Stimulated activated CD8-positive, alpha-beta memory T cell treated with anti-CD3 and anti-CD28 coated beads, Interleukin-15, amount 100 ng/mL, for 1 hour (primary cell): ENCODE measurements at places on chromosomes 12 and 14.

- no peak for DNase-seq
Observed at GRCh38 chr12:70245458-70245857, 2.2 kb downstream of the CNOT2 start.

GRCh38 chr12:2451025-2451424, 343.7 kb upstream of the FKBP4 start:
- DNase-seq, result no peak

- no peak for DNase-seq
Observed at GRCh38 chr12:125061229-125061628, 4.0 kb upstream of the AACS start.

DNA sequence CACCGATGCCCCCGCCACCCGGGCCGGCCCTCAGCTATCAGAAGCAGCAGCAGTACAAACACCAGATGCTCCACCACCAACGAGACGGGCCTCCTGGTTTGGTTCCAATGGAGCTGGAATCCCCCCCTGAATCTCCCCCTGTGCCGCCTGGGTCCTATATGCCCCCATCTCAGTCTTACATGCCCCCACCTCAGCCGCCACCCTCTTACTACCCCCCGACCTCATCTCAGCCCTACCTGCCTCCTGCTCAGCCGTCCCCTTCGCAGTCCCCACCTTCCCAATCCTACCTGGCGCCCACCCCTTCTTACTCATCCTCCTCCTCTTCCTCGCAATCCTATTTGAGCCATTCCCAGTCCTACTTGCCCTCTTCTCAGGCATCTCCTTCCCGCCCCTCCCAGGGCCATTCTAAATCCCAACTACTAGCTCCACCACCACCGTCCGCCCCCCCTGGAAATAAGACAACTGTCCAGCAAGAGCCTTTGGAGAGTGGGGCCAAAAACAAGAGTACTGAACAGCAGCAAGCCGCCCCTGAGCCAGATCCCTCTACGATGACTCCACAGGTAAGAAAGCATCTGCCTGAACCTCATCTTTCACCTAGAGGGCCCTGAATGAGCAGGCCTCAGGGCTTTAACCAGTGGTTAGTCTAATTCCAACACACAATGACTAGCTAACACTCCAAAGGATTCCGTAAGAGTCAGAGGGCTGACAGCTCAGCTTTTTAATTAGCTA, 851 bp downstream of the YLPM1 start:
- DNase-seq, result no peak

DNA sequence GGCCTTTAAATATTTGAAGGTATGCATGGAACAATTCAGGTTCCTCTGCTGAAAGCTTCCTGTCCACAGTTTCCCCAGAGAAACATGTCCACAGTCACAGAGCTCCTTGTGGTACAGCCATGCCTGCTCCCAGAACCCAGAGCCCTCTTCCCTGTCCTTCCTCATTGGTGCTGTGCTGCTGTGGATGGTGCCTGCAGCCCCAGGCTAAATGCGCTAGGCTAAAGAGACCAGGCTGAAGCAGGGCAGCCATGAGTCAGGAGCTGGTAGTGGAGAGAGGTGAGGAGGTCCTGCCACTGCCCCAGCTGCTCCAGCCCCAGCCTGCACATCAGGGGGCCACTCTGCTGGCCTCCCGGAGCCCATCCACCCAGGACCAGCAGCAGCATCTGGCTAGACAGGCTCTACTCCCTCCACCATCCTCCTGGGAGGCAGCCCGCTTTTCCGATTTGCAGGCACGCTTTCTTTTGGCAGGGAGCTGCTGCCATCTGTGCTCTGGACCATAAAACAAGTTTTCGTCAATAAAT, 65.4 kb upstream of the DDX11 start:
- no peak for DNase-seq

- DNase-seq, result no peak
Observed at GRCh38 chr14:22668417-22668816, 24.3 kb upstream of the OR6J1 start.

DNA sequence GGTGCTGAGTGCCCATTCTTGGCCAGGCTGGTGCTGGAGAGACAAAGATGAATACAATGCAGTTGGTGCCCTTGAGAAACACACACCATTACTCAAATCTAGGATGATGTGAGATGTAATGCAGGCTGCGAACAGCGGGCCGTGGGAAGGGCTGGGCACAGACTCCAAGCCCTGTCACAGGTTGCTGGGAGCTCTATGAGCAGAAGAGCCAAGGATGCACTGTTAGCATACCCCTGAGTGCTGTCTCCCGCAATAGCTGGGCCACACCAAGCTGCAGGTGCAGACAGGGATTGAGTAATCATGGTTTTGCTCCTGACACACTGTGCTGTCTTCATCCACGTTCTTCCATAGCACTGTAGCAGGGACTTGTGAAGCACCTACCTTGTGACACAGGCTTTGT, 247.5 kb upstream of the CRY1 start:
- no peak for DNase-seq

GRCh38 chr12:91902860-91903683, 242.6 kb downstream of the BTG1 start:
- no peak for DNase-seq

DNA sequence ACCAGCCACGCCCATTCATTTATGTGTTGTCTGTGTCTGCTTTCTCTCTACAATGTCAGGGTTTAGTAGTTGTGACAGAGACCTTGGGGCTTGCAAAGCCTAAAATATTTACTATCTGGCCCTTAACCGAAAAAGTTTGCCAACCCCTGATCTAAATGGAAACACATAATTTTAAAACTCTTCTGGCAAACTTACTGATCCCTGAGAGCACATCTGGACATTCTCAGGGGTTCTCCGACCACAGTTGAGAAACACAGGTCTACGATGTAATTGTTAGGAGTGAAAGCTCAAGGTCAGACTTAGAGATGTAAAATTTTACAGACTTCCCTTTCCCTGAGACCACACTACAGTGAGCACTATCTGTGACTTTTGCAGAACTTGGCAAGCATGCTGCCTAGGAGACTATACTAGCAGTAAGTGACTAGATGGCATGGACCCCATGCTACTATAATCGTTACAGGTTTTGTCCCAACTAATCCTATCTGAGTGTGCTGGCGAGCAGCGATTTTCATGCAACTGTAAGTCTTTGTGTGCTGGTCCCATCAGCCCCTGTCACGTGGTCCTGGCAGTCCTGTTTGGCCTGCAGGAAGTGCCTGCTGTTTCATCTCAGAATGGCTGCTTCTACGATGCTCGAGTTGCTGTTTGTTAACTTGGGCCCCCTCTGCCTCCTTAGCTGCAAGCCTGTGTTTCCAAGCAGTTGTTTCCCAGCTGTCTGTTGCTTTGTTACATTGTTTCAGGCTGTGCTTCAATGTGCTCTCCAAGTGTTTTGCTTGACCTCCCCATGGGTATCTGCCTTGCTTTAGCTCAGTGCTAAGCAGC, 21.6 kb downstream of the TMTC2 start:
- DNase-seq, result no peak

DNA sequence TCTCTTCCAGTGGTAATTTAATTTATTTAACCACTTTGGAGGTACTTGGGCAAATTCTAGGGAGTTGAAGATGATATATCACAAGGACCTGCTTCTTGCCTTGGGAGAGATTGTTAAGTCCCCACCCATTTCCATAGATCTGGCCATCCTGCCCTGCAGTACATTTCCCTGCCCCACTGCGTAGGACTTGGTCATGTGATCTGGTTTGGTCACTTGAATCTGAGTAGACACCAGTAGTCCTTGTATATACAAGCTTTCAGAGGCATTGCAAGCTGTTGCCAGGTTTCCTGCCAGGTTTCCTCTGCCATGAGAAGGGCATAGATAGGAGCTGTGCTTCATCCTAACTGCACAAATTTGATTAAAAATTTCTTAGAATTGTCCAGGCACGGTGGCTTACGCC, 200.0 kb downstream of the ADAMTS20 start:
- no peak for DNase-seq

- no peak for DNase-seq
Observed at GRCh38 chr12:15488481-15488880, 166.2 kb downstream of the PTPRO start.

DNA sequence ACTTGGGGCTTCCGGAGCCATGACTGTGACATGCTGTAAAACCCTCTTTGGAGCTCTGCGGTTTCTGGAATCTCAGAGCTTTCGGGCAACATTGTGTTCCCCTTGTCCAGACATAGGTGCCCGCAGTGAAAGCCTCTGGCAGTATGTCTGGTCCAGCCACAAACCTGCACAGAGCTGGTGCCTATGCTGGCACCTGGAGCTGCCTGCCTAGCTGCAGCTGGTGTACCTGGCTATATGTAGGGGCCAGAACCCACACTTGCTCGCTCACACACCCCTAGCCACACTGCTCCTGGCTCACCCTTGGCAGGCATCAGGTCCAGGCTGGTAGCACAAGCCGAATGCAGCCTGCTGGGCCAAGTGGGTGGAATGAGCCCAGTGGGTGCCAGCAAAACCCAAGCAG, 861.1 kb downstream of the FLRT2 start:
- no peak for DNase-seq

DNA sequence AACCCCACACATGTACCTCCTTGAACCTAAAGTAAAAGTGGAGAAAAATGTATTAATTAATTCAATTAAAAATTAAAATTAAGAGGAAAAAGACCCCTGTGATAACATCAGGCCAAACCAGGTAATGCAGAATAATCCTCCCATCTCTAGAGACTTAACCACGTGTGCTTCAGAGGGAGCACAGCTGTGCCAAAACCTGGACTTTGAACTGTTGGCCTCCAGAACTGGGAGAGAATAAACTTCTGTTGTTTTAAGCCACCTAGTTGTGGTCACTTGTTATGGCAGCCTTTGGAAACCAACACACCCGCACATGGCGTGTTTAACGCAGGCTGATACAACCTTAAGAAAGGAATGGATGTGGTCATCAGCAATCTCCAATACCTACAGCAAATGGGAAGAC, 23.8 kb downstream of the OAS2 start:
- DNase-seq, result no peak

DNA sequence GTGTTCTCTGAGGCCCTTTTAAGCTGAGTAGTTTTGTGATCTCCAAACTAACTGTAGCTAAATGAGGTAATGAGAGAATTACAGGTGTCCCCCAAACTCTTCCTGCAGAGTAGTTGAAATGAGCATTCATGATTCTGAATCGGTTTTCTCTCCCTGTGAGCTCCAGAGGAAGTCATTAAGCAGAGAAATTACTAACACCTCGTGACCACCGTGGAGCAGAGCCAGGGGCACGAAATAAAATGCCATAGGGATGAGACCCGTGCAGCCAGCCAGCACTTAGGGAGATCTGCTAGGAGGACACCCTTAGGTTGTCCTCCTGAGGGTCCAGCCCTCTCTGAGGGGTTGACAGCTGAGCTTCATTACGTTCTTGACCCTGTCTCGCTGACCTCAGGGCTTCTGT, 79.5 kb downstream of the SLC25A47 start:
- DNase-seq, result no peak

- DNase-seq, result no peak
Observed at GRCh38 chr14:70563869-70564268, 29.1 kb upstream of the ADAM20 start.

- DNase-seq, result no peak
Observed at GRCh38 chr12:28247806-28248205, 57.5 kb downstream of the CCDC91 start.

GRCh38 chr12:93667672-93668071, 9.5 kb upstream of the CRADD start:
- DNase-seq, result no peak

- DNase-seq, result no peak
Observed at GRCh38 chr12:57609781-57610553, 1.3 kb upstream of the ARHGEF25 start.
